ENCODE measurements at places on chromosomes 5 and 9.

DNA sequence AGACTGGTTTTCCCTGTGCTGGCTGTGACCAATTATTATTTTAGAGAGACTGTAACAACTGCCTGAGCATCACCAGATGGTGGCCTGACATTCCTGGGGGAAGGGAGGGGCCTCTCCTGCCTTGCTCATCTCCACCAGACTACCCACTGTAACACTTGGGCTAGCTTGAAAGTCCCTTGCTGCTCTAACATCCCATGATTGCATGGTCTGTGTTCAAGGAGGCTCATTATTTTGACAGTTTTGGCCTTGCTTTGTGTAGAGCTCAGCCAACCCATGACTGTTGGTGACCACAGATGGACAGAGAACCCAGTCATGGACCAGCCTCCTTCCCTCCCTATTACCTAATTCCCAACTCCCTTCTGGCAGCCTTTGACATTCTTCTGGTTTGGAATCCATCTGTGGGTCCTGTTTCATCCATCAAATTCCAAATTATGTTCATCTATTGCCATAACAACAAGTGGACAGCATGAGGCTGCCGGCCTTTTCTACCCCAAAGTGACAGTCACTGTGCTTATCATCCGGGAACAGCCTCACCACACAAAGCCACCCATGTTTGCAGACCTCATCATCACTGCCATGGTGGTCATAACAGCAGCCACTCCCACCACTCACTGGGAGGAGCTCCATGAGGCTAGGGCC, 49.0 kb upstream of the ICE1 start:
- DNase-seq = no peak

DNA sequence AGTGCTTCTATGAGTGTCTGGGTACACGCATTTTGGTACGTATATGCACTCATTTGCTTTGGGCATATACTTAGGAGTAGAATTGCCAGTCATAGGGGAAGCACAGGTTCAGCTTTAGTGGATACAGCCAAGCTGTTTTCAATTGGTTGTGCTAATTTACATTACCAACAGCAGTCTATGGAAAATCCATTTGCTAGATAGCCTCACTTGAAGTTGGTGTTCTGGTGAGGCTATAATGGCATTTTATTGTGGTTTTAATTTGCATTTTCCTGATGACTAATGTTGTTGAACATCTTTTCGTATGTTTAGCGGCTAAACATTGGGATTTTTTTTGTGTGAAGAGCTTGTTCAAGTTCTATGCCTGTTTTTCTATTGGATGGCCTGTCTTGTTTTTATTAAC, 76.8 kb upstream of the ANKH start:
- no peak for DNase-seq

DNA sequence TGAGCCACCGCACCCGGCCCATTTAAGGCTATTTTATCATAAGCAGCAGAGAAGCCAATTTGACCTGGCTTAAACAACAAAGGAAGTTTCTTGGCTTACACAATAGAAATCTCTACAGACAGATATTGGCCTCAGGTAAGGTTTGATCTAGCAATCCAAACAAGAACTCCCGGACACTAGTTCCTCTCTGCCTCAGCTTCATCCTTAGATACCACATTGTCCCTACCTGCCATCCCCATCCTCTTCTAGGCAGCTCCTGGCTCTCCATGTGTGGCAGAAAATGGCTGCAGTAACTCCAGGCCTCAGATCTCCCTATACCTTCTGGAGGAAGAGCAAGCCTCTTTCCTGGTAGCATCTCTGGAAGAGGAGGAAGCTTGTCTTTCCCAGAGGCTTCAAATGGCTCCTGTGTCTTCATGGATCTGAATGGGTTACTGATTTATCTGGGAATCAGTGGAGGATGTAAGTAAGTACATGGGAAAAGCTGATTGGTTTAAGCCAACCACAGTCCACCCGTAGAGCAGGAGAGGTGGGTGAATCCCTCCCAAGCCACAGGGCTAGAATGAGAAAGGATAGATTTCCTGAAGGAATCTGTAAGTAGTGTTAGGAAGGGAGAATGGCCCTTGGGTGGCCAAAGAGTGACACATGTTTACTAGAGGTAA, 26.7 kb upstream of the AOPEP start:
- no peak for DNase-seq

- DNase-seq = peak; percentile 62
Measured at GRCh38 chr9:83449983-83450382, 88.2 kb downstream of the FRMD3 start.

DNA sequence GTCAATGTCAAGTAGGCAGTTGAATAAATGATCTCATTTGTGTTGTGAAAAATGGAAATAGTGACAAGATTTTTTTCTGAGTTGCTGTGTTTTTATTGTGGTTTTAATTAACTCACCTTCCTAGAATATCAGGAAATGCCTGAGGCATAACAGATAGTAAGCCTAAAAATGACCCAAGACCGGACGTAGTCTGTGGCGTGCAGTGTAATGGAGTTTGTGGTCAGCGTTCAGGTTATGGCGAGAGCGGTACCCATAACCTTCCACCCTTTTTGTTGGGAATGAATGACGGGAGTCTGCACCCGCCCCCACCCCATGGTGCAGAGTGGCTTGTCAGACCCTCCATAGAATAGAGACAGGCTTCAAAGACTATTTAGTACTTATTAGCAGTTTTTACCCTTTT, 119.3 kb downstream of the GALNT10 start:
- no peak for DNase-seq

DNA sequence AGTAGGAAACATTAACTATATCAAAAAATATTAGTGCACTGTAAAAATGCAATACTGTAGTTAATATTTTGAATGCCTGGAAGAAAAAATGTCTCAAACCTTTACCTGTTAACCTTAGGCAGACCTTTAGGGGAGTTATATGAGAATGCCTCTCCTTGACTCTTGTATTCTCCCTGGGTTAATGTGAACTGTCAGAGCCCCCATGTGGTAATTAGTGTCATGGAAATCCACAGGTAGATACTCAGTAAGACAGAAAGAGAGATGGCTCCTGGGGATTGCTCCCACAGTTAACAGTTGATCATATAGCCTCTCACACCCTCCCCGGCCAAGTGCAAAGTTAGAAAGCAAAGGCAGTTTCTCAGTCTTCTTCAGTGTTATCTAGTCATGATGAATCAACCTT, 742.8 kb downstream of the NR2F1-AS1 start:
- DNase-seq = no peak

- no peak for DNase-seq
Measured at GRCh38 chr5:6235726-6236125, 142.6 kb downstream of the MED10 start.

- DNase-seq = no peak
Measured at GRCh38 chr5:66861402-66861801, 265.2 kb downstream of the MAST4 start.

DNA sequence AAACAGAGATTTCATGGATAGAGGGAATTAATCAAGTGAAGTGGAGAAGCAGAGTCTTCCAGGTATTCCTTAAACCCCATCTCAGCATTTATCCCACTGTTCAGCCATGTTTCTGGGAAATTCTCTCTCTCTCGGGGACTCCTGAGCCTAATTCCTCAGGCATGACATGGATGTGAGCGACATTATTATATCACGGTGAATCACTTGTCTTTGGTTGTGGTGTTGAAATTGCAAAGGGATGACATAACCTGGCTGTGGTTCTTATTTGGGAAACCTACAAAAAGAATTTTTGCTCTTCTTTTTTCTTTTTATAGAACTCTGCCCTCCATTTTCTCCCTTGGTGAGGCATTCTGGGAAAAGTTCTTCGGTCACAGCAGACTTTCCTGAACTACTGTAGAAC, 457.9 kb upstream of the PTGER4 start:
- DNase-seq = no peak

DNA sequence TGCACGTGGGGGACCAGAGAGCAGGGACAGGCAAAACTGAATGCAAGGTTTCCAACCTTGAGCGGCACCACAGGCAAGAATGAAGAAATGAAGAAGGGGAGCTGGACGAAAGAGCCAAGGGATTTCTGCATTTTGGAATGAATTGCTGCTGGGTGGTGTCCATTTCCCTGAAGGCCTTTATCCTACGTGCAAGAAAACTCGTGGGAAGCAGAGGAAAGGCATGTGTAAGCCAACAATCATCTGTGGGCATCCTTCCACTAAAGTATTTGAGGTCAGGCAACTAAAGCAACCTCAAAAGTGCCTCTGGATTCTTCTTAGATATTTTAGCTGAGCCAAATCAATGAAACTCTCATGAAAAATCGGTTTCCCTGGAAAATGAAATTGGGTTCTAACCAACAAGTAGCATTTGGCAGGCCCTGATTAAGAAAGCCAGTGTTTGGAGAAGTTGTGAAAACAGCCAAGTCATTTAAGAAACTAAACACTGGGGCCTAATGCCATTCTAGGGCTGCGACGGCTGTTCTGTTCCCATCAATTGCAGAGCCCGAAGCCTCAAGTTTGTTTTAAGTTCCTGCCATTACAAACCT, 4.7 kb upstream of the TGFBI start:
- DNase-seq = no peak

DNA sequence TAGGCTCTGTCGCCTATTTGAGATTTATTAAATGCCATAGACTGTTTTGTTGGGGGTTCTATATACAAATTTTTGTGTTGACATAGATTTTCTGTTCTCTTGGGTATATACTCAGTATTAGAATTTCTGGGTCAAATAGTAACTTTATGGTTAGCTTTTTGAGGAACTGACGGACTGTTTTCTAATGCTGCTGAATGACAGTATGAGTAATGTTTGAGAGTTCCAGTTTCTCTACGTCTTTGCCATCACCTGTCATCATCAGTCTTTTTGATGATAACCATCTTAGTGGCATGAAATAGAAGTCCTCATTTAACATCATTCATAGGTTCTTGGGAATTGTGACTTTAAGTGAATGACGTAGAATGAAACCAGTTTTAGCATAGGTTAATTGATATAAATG, 60.1 kb downstream of the CCDC171 start:
- DNase-seq = no peak

DNA sequence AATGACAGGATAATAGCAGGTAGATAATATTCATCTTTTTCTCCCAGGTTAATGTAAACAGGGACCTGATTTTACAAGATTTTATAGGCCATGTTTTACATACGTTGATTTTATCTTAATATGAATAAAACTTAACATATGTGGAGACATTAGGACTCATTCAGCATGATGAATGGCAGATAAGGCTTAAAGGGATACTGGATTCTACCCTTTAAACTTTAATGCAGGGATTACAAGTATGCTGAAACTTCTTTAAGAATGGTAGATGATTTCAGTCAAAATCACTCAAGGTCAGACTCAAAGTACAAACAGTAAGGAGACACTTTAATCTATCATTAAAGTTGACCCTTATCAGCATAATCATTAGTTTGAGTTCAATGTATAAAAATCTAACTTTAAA, 274.5 kb upstream of the IZUMO3 start:
- no peak for DNase-seq

DNA sequence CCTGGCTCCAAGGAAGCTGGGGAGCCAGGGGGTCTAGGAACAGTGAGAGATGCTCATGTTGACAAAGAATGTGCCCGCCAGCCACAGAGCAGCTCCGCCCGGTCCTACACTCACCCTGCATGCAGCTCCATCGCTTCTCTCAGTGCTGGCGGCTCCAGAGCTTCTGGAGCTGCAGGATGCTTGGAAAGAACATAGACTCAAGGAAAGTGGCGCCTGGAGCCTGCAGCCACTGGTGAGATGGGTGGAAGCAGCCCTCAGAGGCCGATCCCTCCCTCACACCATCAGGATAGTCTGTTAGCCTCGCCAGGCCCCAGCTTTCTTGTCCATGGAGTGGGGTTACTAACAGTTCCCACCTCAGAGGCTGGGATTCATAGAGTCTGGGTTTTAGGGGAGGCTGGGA, 26.4 kb upstream of the SLC6A19 start:
- DNase-seq = no peak

DNA sequence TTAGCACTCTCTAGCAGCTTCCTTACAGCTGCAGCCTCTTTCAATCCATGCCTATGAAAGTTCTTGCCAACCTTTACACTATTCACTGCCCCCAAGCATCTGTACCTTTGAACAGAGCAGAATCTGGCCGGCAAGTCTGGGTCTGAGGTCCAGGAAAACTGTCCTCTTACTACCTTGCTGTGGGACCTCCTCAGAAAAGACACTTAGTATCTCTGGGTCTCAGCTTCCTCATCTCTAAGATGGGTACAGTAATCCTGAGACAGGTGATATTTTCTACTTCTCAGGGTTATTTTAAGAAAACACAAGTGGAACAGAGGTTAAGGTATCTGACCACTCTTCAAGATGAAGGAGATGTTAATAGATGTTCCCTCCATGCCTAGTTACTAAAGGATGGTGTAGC, 120.2 kb downstream of the EGFLAM start:
- DNase-seq = no peak

DNA sequence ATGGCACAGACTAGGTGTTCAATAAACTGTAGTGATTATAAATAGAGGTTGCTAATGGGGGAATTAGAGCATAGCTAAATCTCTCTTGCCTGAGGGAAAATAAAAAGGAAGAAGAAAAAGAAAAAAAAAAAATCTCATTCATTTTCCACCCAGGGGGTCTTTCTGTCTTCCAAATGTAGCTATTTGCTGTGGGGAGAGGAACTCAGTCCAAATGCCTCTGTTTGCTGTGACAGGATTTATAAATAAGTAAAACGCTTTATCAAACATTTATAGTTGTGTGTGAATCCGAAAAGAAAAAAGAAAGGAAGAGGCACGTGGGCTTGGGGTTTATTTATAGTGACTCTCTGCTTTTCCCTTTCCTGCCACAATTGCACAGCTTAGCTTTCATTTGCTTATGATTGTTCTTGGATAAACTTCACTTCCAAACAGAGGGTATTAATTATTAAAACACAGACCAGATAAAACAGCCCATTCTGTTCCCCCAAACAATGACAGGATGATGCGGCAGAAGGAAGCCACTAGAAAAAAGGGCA, 245.7 kb downstream of the ASTN2 start:
- DNase-seq = peak; percentile 53

- peak; percentile 32 for DNase-seq
Measured at GRCh38 chr9:83649080-83649479, 26.1 kb downstream of the IDNK start.

DNA sequence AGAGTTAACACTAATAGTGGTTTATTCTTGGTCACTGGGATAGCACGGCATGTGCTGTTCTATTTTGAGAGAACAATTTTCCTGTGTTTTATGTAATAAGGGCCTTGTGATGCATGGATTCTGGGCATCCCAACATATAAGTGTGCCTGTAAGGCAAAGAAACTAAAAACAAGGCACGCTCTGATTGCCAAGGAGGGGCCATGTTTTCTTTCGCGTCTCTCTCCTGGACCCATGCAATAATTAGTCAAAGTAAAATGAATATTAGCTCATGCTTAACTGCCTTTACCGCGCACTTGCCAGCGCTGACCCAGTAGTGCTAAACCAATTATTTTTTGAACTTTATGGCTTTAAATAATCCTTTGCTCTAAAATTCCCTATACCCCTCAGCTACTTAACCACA, 140.9 kb downstream of the PSAT1 start:
- DNase-seq = peak; percentile 70

DNA sequence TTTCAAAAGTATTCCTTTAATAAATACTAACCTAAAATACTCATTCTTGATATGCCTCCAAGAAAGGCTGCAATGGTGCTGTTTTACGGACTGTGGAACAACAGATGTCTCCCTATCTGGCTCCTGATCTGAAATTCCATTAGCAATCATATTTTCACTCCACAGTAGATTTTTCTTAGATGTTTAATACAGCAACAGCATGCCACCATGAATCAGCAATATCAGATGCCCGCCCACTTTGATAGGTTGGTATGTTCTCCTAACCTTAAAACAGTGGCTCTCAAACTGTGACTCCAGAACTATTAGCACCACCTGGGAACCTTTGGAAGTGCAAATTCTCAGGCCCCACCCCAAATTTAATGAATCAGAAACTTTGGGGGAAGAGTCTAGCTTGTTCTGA, 110.2 kb downstream of the MLLT3 start:
- no peak for DNase-seq
